Activated CD4-positive, alpha-beta memory T cell treated with anti-CD3 and anti-CD28 coated beads for 36 hours (primary cell): ENCODE measurements at places on chromosomes 7 and 10.

DNA sequence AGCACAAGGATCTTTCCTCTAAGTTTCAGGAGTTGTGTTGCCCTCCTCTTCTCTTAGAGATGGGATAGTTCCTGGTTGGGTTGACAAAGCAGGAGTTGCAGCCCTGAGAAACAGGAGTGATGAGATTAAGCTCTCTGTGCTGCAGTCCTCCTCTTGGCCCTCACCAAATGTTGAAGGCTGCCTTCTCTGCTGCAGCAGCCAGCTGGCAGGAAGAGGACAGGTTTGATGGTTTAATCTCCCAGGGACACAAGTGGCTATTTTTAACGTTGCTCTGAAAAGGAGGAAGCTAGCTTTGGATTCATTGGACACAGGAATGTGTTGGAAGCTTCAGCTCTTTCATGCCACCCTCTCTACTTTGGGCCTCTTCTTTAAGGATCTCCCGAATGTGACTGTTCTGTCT, 9.4 kb downstream of the STRIP2 start:
- no peak for DNase-seq

DNA sequence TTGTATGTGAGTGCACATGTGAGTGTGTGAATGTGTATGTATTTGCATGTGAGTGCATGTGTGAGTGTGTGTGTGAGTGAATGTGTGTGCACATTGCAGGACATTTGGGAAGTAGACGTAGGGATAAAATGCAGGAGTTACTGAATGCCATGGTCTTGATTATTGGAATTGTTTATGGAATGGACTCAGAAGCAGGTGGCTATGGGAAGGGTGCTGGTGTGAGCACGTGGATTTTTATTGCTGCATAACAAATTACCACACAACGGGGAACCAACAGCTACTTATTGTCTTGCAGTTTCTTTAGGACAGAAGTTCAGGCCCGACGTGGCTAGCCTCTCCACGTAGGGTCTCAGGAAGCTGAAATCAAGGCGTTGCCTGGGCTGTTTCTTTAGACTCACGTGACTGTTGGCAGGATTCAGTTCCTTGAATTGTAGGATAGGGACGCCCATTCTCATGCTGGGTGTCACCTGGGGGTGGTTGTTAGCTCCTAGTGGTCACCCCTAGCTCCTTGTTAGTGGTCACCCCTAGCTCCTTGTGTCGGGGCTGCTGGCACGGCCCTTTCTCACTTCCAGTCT, 48.3 kb upstream of the ZNF32 start:
- DNase-seq, result no peak

DNA sequence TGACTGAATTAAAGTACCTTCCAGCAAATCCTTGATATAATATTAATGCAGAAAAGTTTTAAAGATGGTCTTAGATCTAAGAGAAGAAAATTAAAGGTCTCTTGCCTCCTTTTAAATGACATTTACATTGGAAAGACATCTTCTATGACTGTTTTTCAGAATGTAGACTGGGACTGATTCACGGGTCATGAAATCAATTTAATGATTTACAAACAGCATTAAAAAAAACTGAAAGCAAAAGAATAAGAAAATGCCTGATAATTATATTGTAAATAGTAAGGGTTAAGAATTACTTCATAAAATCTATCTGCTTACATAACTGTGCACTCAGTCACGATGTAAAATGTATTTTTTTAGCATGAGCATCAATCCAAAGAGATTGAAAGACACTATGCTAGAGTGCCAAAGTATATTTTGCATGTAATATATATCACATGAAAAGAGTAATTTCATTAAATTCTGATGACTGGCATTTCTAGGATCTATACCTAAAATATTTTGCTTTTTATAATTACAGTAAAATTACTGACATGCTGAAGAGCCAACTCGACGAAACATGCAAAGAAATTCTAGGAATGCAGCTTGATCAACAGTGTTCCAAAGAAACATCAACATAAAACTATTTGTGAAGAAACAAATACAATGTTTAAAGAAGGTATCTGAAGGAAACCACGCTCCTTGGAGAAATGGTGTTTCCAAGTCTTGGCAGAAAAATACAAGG, 35.1 kb downstream of the RTKN2 start:
- DNase-seq, result no peak

GRCh38 chr10:36173364-36173763, 531.3 kb upstream of the FZD8 start:
- DNase-seq, result no peak

DNA sequence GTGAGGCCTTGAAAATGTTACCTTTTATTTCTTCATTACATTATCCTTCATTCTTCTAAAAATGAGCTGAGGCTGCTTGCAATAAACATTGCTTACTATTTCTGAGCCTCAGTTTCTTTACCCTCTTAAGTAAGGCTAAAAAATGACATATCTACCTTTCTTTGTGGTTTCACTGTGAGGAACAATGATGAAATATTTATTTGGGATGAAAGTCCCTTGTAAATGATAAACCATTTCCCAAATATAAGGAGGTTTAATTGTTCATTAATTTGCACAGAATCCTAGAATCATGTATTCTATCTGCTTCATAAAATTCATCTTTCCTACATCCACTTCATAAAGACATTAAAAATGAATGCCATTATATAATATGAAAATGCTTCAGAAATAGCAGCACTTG, 27.9 kb downstream of the ZC3HAV1 start:
- no peak for DNase-seq

- peak; percentile 60 for DNase-seq
Observed at GRCh38 chr7:44073664-44074348, 8.4 kb upstream of the PGAM2 start.

DNA sequence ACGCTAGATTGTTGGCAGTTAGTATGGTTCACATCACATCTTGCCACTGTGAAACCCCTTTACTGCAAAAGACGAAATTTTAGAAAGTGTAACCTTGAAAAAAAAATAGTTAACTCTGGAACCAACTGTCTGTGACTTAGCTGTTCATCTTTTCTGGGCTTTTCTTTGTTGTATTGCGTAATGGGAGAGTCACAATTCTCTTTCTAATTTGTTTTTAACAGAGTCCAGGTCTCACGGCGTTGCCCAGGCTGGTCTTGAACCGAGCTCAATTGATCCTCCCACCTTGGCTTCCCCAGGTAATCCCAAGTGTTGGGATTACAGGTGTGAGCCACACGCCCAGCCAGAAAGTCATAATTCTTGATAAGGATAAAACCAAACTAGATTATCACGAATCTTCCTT, 14.5 kb downstream of the UBE3C start:
- DNase-seq, result no peak

GRCh38 chr10:30127120-30127541, 67.7 kb upstream of the JCAD start:
- DNase-seq, result no peak

DNA sequence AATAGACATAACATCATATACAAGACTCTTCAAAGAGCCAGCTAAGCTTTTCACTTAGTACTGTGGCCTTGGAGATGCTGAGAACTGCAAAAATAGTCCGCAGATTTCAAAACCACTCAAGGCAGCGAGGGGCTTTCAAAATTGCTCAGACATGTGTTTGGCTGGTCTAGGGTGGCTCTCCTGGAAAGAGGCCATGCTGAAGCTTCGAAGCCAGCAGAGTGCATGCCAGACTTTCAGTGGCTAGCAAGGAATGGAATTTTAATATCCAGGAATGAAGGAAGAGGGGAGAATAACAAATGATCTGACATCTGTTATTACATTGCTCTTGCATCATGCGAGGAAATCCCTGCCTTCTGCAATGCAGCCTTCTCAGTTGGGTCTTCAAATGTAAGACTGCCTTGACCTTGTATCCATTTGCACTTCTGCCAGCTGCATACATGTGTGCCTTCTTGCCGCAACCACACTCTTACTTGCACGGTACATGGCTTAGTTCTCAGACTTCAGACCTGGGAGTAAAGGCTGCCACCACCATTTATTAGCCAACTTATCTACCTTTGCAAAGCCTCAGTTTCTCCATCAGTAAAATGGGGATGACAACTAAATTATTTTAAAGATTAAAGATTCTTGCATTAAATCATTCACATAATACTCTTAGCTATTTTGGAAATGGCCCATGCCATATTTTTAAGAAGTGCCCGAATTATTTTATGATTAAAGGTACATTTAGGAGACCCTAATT, 55.9 kb downstream of the ITIH5 start:
- no peak for DNase-seq

DNA sequence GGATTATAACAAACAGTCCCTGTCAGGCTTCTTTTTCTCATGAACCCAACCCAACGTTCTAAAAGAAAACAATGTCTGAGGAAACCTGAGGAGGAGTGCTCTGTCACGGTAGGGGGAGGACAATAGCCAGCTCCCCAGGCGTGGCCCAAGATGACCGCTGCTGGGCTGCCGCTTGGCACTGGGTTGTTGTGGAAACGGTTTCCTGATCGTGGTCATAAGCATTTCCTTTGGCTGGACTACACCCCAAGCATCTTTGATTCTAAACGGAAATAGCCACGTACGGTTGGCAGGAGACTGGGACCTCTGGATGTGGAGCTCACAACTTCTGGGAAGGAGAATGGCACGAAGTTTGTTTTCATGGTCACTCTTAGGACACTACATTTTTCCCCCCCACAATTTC, 30.4 kb upstream of the DMBT1 start:
- no peak for DNase-seq

DNA sequence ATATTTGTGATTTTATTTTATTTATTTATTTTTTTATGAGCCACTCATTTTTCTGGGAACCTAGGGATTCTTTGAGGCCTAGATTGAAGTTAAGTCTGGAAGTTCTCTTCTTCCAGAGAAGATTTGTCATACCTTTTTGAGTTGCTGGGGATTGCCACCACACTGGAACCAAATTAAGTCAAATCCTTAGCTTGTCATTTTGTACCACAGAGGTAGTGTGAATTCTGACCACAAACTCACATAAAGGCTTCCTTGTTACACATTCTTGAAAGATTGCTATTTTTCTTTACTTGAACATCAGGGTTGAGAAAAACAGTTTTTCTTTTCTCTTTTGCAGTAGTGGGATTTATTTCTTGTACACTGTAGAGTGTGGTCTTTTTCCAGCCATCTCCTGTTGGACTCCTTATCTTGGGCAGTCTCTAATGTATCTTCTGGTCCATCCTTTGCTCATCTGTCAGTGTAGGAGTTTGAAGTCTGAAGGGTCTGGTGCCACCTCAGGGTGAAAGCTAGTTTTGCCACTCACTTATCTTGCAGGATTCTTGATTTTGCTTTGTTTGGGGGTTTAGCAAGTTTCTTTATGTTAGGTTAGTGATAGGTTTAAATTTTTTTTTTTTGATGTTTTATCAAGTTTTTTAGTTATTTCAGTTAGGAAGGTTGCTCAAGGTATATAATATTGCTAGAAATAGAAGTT, 24.8 kb downstream of the PCBD1 start:
- DNase-seq, result no peak

GRCh38 chr10:77388571-77389100, 249.0 kb downstream of the KCNMA1 start:
- no peak for DNase-seq

DNA sequence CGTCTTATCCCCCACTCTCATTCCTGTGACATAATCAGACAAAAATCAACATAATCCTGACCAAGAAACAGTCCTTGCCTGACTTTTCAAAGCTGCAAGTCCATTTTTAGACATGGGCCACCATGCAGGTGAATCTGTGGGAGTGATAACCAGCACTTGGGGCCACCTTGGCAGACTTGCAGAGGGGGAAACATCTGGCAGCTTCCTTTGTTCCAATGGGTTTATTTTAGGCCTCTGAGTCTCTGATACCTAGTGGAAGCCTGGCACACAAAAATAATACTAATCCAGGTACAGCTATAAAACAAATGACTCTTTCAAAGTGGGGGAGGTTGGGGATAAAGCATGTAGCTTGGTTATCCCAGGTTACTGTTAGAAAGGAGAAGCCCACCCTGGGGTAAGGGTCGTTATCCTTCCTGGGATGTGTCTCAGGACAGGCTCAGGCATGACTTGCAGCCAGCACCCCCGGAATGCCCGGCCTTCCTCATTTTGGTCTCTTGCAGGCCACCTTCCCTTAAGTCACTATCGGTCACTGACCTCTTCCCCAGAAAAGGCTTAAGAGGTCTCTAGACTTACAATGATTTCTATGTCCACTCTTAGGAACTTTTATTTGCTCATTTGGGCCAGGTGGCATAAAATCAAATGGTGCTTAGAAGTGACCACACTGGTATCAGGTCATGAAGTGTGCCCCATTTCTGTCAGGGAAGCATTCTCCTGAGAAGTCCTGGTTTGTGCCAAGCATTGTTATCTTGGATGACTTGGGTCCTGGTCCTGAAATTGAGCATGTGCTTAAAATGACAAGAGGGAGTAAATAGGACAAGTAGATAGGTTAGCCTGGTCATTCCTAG, 37.6 kb downstream of the EEPD1 start:
- DNase-seq, result no peak

GRCh38 chr10:119401671-119402395, 140.7 kb downstream of the RGS10 start:
- no peak for DNase-seq

- DNase-seq, result no peak
Observed at GRCh38 chr10:45599646-45600045, 72.9 kb downstream of the ZFAND4 start.

DNA sequence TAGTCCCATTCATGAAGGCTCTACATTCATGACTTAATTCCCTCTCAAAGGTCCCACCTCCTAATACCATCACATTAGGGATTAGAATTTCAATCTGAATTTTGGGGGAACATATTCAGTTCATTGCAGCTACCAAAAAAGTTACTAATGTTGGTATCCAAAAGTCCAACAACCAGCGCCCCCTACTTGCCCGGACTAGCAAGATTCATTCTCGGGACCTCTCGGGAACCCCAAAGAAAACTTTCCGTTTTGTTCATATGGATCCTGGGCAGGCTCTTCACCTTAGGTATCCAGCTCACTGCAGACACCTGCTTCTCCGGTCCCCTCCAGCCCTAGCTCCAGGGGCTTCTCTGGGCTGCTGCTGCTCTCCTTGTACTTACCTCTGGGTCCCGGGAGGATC, 8.9 kb upstream of the GRK5 start:
- peak; percentile 65 for DNase-seq

- DNase-seq, result no peak
Observed at GRCh38 chr10:28971764-28972163, 294.4 kb downstream of the BAMBI start.

GRCh38 chr7:5636914-5637313, 144.5 kb downstream of the RNF216 start:
- no peak for DNase-seq

- no peak for DNase-seq
Observed at GRCh38 chr10:16644146-16644545, 122.5 kb upstream of the C1QL3 start.
